ENCODE measurements at places on chromosomes 4 and X.

GRCh38 chrX:154002215-154002719 is 17.4 kb downstream of the IRAK1 start:
- no peak for DNase-seq

GRCh38 chr4:99947608-99948007 is 1.2 kb upstream of the DNAJB14 start:
- no peak for DNase-seq

GRCh38 chr4:78606035-78606434 is 54.5 kb downstream of the ANXA3 start:
- no peak for DNase-seq

- DNase-seq = no peak
Observed at GRCh38 chrX:132737743-132738142, 220.7 kb downstream of the HS6ST2 start.

GRCh38 chr4:182758273-182758672 is 158.9 kb downstream of the DCTD start:
- no peak for DNase-seq

DNA sequence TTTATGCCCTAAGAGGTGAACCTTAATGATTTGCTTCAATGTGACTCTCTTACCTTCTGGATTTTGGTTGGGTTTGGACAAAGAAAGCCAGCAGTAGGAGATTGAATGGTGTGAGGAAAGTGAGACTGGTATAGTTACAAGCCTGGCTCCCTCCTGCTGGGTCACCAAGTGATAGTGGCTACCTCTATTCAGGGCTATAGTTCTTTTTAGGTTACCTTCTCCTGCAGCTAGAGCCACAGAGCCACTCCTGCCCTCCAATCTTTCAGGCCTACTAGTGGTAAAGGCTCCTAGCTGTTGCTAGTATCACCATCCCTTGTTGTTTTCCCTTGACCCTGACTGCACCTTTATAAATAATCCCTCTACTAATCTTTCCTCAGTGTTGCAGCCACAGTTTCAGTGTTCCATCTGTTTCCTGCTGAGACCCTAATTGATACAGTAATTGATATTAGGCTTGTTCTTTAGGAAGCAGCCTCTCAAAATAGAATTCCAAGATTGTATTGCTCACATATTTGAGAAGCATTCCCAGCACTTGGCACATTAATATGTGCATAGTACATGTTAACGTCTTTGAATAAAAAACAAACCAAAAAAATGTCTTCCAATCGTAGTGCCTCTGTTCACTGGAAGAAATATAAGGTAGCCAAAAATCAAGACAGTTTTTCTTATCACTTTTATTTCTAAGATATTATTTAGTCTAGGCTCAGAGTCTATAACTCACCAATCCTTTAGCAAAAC is 82.3 kb downstream of the SRPX start:
- DNase-seq = no peak
